ENCODE measurements at places on chromosomes 7 and 10.

DNA sequence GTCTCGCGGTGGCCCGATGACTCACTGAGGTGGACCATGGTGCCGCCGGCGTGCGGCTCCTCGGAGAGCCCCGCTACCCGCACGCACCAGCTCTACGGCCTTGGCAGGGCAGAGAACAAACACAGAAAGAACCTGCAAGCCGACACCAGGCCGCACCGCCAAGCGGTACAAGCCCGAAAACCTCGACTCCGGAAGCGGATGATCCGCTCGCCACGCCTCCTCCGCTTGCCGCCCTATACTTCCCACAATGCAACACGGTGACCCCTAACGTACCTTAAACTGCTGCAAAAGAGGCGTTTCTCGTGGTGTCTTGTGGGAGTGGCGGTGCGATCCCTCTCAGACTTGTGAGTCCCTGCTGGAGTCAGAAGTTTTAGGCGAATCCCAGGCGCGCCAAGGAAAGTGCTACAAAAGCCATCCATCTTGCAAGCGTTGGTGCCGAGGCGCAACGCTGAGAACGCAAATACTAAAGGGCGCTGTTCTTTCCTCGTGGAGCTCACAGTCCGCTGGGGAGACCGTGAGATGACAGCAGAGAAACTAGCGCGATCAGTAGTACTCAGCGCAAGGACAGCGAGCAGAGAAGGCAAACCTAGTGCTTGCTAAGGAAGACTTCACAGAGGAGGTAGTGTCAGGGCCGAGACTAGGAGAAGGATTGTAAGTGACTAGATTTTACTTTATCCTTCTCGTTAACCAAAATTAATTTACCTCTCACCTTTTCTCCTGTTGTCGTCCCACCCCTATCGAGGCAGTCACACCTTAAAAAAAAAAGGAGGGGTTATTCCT, at the start of gene MRPS16:
TSS of gene MRPS16 (minus strand) at position 200 of the 780 bp plus-strand sequence. CDS start at position 38, 162 bp downstream.
- peak; percentile 70 for DNase-seq

DNA sequence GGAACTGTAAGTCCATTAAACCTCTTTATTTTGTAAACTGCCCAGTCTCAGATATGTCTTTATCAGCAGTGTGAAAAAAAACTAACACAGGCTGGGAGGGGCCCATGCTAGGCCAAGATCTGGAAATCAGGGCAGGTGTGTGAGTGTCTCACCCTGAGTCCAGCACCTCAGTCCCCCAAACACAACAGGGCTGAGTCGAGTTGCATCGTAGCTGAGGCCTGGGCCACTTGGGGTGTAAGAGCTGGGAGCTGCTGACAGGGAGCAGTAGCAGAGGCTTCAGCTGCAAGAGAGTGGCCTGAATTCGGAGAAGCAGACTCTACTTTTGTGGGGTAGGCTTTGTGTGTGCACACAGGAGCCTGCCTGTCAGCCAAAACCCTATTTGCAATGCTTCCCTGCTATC, 553.1 kb downstream of the PTPRN2 start:
- no peak for DNase-seq

- no peak for DNase-seq
Observed at GRCh38 chr7:111357691-111358090, 204.6 kb downstream of the IMMP2L start.

GRCh38 chr7:117672453-117672852, 192.6 kb downstream of the CFTR start:
- no peak for DNase-seq

DNA sequence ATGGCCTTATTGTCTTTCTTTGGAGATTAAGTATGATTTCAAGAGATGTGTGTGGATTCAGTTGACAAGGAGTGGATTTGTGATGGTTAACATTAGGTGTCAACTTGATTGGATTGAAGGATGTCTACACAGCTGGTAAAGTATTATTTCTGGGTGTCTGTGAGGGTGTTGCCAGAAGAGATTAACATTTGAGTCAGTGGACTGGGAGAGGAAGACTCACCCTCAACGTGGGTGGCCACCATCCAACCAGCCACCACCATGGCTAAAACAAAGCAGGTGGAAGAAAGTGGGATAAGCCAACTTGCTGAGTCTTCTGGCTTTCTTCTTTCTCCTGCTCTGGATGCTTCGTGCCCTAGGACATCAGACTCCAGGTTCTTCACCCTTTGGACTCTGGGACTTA, 76.1 kb downstream of the GPR37 start:
- no peak for DNase-seq

DNA sequence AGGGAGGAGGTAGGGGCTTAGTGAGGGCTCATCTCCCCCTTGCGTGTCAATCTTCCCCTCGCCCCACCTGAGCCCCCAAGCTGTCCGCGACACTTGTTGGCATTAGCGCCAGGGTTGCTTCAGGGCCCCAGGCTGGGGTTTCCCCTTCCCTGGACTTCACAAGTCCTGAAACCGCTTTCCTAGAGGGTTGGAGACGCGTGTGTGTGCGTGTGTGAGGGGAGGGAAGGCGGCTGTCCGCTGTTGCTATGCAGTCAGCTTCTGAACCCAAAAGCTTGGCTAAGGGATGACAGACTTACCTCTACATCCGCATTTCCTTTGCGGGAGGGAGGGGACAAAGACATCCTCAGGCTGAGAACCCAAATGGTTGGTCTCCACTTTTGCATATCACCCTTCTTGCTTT, 803 bp downstream of the GOLGA7B start:
- DNase-seq: no peak

DNA sequence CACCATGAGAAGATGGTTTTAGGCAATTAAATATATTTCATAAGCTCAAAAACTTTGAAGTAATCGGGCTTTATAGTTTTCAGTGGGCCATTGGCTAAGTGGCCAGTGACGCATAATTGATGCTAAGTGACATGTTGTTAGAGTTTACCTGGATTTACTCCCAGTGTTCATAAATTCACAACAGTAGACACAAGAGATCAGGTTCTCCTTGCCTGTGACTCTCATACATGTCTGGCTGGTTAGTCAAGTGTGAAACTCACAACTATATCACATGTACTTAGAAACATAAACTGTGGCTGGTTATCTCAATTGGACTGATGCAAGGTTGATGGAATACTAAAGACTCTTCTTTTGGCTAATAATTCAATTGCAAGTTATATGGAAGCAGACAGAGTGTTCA, 26.2 kb downstream of the ASB15 start:
- no peak for DNase-seq

- no peak for DNase-seq
Observed at GRCh38 chr10:28678687-28679457, 1.6 kb downstream of the BAMBI start.

- no peak for DNase-seq
Observed at GRCh38 chr7:24501443-24502134, 71.7 kb upstream of the PALS2 start.

GRCh38 chr7:33422141-33422540, 292.8 kb downstream of the BBS9 start:
- DNase-seq: no peak

DNA sequence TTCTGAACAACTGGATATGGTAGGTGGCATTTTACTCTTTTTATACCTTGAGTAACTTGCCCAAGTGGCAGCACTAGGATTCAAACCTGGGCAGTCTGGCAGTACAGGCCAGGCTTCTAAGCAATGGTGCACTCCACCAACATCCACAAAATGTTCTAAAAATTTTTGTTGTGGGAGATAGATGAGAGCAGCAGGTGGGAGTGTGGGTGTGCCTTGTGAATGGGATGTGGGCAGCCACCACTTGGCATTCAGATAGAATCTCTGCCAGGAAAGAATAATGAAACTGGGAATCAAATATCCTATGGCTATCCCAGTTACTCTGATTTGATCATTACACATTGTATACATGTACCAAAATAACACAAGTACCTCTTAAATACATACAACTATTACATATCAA, 810.7 kb downstream of the MAGI2 start:
- no peak for DNase-seq

- DNase-seq: no peak
Observed at GRCh38 chr10:44373341-44373995, 11.4 kb downstream of the CXCL12 start.

DNA sequence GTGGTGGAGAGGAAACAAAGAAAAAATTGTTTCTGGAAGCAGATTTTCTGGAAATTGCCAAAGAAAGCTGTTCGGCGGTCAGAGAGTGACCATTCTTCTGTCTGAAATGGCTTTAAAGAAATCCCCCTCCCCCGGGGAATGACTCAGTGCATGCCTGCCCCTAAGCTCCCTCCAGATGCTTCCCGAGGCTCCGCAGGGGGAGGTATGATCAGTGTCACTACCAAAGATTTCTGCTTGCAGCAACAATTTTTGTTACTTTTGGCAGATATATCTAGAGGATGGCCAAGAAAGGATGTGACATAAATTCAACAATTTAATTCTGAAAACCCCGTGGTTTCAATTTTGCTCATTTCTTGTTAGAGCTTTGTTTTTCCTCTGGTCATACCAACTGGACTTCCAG, 163.9 kb downstream of the JCAD start:
- DNase-seq: no peak

GRCh38 chr10:46557319-46558121, 1.1 kb upstream of the GPRIN2 start:
- no peak for DNase-seq

DNA sequence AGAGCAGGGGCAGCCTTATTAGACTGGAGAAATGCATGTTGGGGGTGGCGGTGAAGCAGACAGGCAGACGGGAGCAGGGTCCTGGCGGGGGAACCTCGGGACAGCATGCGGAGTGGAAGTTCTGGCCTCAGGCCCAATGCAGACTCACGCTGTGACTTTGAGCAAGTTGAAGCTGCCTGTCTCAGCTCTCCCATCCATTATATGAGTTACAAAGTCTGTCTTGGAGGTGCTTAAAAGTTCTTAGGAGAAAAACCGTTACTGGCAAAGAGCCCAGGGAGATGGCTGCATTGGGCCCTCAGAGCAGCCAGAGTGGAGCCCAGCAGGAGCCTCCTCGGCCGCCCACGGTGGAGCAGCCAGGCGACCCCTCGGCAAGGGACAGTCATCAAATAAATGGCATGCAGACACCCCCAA, 509.5 kb downstream of the PLXNA4 start:
- no peak for DNase-seq

- no peak for DNase-seq
Observed at GRCh38 chr7:3949242-3949640, 648.2 kb downstream of the SDK1 start.

DNA sequence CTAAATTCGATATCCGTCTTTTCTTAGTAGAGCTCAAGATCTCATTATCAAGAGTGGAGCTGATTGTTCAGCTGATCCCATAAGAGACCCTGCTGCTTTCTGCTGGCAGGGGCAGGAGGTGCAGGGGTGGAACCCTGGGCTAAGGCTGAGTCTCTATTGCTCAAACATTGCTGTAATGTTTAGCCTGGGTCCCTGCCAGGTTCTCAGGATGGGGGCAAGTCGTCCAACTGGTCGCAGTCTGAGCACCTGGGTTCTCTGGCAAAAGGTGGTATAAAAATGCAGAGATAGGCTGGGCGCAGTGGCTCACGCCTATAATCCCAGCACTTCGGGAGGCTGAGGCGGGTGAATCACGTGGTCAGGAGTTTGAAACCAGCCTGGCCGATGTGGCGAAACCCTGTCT, 62.0 kb upstream of the NRBF2 start:
- DNase-seq: no peak

GRCh38 chr7:30969604-30969970, 5.8 kb downstream of the GHRHR start:
- no peak for DNase-seq

GRCh38 chr10:69874449-69874848, 72.7 kb downstream of the COL13A1 start:
- no peak for DNase-seq

DNA sequence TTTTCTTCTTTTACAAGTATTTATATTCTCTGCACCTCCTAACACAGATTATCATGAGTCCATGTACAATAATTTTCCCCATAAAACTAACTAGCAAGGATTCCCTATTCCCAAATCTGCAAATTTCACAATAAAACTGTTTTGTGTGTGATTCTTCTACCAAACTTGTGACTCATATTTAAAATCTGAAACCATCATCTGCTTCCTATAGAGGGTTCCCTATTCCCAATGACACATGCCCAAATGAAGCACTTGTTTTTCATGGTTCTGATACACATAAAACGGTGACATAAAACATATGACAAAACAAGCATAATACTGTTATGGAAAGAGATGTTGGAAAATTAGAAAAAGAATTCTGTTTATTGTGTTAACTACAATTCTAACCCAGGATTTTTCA, 657.6 kb downstream of the PARD3 start:
- no peak for DNase-seq

GRCh38 chr10:50653142-50653541, 29.4 kb upstream of the SGMS1 start:
- DNase-seq: no peak

GRCh38 chr7:17663061-17663675, 277.1 kb downstream of the SNX13 start:
- DNase-seq: no peak

- no peak for DNase-seq
Observed at GRCh38 chr7:85289279-85289678, 102.4 kb upstream of the SEMA3D start.

GRCh38 chr10:60286559-60286958, 103.1 kb downstream of the ANK3 start:
- no peak for DNase-seq

DNA sequence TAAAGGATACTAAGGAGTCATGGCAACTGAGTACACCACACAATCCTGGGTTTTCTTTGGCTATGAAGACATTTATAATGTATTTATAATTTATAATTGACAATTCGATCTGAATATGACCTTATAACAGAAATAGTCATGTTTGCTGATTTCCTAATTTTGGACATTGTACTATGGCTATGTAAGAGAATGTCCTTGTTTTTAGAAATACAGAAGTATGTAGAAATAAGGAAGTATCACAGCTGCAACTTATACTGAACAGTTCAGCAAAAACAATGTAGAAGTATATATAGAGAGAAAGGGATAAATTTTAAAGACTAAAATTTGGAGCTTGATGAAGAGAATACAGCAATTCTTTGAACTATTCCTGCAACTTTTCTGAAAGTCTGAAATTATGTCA, 32.6 kb downstream of the PRLHR start:
- DNase-seq: no peak

DNA sequence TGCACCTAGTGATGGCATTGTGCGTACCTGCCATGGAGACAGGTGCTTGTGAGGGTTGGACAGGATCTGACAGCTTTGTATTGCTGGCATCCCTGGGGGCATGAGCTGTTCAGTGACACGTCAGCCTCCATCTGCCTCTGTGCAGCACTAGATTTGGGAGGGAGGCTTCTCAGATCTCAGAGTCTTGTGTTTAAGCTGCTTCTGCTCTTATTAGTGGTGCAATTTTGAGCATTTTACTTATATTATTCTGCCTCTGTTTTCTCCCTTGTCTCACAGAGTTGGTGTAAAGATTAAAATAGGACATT, 5.1 kb downstream of the ARHGAP22 start:
- DNase-seq: no peak

DNA sequence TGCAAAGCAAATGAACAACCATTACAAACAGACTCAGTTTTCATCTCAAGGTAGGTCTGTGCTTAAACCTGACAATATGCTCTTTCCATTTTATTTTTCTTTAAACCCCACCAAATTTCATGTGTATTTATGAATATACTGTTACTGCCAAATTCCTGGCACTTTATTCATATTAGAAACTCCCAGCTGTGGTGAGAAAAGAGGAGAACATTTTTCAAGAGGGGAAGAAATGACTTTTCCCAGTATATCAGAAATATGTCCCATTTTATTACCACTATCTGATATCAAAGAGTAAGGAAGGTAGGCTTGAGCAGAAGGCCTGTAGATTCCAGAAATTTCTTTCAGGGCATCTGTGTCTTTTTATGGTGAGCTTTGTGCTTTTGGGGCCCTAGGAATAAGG, 189.6 kb downstream of the ADAM12 start:
- no peak for DNase-seq

Data from stimulated activated CD4-positive, alpha-beta T cell treated with anti-CD3 and anti-CD28 coated beads, Interleukin-1b, Interleukin-23, amount 100 ng/mL, for 1 hour (primary cell).